NCI-H146 (cell line): ENCODE measurements at places on chromosomes 6 and 20.

GRCh38 chr6:18431581-18431980, 44.4 kb downstream of the RNF144B start:
- no peak for DNase-seq

GRCh38 chr6:147564556-147564955, 56.1 kb downstream of the SAMD5 start:
- no peak for DNase-seq

GRCh38 chr20:3146732-3147341, 12.8 kb downstream of the FASTKD5 start:
- DNase-seq, result no peak

DNA sequence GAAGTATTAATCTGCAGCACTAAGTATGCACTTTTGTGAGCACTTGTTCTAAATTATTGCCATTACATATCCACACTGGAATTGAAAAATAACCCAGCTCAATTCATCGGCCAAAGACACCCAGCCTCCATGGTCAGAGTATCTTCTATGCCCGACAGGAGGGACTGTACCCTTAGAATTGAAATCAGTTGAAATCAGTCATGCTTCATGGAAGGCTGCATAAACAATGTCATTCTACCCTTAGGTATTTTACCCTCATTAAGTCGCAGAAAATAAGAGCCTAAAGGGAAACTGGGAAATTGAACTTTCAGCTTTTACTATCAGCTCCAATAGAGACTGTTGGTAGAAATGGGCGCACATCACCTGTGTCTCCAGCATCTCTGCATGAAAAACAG, 2.9 kb upstream of the RAMACL start:
- no peak for DNase-seq
